ENCODE measurements at places on chromosomes 7 and 10.

DNA sequence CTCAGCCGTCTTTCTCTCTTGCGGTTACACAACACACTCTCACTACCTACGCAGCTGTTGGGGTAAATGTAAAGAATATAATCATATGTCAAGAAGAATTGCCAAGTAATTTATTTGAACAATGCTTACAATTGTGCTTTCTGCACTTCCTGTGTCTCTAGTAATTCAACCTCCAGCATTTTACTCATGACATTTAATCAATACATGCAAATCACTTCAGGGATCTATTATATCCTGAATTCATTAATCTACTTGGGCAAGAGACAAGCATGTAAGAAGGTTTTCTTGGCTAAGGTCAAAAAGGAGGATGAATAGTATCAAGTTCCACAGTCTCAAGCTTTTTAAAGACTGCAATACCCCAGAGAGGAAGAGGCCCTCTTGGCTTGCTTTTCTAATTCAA is 562.9 kb upstream of the ADARB2 start:
- DNase-seq: no peak

DNA sequence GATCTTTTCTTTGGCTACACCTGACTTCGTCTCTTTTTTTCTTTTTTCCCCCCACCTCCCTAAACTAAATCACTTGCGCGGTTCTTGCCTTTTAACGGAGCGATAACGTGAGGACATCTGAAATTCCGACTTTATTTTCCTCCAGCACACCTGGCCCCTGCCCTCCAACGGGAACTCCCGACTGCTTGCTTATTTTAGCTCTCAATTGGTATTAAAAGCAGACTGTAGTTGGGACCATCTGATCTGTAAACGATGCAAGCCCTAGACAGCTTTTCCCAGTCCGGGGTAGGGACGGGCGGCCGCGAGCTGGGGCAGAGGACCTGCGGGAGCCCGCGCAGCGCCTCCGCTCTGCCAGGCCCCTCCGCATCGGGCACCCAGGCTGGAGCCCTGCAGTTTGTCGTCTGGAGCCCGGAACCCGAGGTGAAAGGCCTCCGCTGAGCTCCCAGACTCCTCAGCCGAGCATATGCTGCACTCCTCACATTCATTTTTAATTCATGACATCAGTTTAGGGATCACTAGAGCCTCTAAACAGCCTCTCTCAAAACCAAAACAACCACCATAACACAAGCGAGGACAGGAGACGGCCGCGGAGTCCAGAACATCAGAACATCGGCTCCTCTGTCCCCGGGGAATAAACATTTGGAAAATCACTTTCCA is 10.0 kb upstream of the EMX2 start:
- no peak for DNase-seq

DNA sequence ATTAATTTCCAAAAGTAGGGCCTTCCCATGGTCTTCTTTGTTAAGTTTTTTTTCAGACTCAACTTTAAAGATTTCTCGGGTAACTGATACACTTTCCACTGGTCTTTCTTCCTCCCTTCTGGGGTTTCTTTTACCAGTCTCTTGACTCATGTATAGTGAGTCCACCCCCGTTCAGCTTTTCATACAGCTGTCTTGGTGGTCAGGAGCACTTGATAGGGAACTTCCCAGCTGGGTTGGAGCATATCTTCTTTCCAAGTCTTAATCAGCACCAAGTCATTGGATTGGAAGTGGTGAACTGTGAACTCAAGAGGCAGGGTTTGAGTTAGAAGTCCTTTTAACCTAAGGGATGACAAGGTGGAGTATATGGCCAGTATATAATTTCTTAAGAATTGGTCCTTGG is 29.2 kb upstream of the ELOVL3 start:
- DNase-seq: no peak

GRCh38 chr7:1468203-1468602 is 8.9 kb upstream of the MICALL2 start:
- no peak for DNase-seq

DNA sequence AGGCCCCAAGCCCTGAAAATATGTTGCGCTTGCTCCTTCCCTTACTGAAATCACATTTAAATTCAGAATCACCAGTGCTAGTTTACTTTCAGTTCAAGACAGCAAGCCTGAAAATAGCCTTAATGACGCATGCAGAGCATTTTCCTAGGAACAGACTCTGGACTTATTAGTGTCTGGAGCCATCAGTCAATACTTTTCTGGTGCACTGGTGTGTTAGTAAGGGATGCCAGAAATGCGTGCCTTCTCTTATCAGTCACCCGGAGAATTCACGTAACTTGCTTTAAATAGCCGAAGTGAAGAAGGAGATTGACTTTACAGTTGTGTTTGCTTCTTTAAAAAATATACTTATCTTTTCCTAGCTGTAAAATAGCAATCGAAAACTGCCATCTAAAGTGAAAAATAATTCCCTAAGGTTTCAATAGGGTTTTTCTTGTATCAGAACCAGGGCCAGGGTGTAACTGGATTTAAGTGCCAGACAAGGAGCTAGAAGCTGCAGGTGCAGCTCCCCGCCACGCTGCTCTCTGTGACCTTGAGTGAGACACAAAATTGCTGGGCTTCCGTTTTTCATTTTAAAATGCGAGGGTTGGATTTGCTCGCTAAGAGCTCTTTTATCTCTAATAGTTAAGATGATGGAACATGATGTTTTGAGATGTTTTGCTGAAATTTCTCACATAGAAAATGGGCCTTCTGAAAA is 177.8 kb downstream of the NSUN6 start:
- no peak for DNase-seq

DNA sequence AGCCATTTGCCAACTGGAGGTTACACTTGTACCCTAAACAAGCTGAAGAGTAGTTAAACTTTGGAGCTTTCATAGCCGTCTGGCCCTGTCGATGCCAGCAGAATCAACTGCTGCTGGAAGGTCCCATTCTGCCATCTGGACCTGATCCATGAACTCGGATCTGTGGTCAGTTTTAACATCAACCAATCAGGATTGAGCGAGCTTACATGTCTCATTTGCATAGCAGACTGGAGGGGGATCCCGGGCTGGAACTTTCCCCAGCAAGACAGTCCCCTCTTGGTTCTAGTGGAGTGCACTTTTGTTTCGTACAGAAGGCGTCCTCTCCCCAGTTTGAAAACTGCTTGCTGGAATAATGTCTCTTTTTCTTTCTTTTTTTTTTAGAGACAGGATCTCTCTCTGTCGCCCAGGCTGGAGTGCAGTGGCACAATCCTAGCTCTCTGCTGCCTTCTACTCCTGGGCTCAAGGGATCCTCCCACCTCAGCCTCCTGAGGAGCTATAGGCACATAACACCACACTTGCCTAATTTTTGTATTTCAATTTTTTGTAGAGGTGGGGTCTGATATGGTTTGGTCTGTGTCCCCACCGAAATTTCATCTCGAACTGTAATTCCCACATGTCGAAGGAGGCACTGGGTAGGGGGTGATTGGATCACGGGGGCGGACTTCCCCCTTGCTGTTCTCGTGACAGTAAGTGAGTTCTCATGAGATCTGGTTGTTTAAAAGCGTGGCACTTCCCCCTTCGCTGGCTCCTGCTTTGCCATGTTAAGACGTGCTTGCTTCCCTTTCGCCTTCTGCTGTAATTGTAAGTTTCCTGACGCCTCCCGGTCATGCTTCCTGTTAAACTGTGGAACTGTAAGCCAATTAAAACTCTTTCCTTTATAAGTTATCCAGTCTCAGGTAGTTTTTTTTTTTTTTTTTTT is 42.8 kb upstream of the SEPHS1 start:
- no peak for DNase-seq

DNA sequence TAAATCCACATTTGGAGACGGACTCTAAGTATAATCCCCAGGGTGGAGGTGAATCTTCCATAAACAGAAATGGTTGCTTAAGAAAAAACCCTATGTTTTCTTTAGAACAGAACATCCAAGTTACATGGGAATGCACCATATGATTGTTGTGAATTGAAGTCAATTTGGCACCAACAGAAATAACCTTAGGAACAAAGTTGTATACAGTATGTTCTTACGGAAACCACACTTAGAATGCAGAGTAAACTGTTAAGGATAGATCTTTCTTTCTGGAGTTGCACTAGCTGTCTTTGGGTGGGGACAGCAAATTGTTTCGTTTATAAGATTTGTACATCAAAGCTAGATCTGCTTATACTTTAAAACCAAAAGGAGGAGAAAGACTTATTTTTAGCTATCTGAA is 316.4 kb downstream of the PTEN start:
- DNase-seq: no peak

GRCh38 chr7:2275101-2275500 is 33.1 kb downstream of the NUDT1 start:
- DNase-seq: no peak

- DNase-seq: no peak
These were observed 211.7 kb downstream of the CCSER2 start for GRCh38 chr10:84540022-84540616.
